ENCODE measurements at places on chromosomes 7 and 10.
A peak's percentile ranks its signal among the peaks of the same experiment; 100 is the strongest.

DNA sequence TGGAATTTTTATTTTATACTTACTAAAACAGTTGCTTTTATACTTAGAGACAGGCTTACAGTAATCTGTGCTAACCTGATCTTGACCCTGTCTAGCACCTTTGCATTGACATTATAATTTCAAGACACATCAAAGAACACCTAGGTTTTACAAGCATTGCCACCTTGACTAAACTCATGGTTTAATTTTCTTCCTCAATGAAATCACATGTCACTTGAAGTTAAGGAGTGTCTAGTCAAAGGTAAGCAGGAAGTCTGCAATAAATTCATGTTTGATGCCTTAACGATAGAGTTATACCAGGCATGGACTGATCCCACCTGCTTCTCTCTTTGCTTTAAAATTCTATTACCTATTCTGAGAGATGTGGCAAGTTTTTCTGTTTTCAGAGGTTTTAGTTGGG is 62.4 kb downstream of the ZNF800 start:
- no peak for DNase-seq

DNA sequence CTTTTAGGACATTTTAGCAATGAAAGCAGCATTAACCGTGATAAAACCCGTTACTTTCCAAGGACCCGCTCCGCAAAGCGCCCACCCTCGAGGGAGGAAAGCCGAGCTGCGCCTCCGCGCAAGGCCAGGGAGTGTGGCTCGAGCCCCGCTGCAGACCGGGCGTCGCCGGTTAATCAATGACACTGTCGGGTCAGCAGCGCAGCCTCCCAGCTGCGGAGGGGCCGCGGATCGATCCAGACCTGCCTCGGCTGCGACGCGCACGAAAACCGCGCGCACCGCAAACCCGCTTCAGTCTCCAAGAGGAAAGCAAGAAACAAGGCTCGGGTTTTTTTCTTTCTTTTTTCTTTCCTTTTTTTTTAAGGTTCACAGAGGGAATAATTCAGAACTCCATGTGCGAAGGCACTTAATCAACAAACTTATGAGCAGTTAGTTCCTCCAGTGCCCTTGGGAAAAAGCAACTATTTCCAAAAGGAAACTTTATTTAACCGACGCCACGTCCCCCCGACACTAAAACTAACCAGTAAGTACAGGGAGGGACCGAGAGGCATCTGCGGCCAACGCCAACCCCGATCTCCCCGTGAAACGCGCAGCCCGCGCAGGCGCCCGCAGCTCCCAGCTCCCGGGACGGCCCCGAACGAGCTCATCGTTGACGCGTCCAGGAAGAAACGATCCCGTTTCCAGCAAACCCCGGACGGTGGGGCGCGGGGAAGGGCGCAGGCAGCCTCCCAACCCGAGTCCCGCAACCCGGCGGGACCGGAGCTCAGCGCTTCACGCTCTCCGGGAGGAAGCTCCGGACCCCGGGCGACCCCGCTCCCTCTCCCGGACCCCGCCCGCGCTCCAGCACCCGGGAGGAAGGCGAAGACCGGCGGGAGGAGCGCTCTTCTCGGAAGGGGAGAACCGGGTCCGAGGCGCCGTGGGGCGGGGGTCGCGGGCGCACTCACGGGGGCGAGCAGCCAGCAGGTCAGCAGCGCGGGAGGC is 598 bp downstream of the VIPR2 start:
- DNase-seq = peak; percentile 14

DNA sequence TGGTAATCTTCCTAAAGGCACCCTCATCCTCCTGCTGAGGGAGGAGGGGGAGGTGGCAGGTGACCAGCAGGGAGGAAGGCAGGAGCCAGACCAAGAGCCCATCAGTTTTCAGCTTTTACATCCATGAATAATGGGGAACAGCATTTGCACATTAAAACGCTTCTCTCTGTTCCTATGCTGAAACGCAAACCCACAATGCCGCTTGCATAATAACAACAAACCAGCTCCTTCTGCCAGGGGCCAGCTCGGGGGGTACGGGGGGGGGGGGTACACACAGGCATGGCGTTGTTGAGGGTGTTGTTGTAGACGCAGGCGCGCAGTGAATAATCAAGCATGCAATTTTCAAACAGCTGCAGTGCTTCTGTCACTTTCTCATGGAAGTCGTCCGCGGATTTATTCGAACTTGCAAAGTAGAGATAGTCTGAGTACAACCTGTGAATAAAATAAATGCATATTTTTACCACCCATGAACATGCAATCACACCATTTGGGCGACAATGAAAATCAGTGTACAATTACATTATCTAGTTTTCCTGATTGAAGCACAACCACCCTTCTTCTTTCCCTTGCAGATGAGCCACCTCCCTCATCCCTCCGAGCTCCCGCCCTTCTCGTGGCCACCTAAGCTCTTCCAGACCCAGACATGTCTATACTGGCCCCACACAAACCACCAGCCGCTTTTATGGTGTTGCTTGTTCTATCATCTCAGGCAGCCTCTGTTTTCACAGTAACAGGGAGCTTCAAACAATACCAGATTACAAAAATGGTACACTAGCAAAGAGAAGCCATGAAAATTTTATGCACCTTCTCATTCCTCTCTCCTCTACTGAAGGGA is 72.2 kb downstream of the CHST15 start:
- no peak for DNase-seq

DNA sequence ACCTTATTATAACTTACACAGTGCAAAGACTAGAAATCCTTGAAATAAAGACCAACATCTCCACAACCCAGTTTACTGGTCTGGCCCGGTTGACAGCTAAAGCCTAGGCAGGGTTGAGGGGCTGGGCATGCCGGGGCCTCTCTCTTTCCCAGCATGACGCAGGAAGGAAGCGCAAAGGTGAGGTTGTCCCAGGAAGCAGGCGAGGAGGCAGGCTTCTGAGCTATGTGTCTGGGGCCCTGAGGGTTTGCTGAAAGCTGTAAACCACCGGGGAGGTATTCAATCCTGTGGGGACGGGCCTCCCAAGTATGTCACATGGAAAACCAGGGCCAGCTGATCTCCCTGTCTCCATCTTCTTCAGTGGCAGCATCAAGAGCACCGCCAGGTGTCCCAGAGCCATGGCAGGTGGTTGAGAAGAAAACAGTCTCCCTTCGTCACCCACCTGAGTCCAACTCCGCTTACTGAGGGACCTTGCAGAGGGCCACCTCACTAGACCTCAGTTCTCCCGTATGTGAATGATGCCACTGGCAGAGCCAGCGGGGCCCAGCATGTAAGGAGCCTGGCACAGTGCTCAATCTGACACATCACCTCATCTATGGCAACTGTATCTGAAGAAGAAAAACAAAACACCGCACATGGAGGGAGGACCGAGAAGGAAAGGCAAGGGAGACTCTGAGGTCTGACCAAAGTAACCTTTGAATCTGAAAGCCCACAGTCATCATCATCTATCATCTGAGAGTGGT is 49.5 kb downstream of the FAM53B start:
- no peak for DNase-seq

DNA sequence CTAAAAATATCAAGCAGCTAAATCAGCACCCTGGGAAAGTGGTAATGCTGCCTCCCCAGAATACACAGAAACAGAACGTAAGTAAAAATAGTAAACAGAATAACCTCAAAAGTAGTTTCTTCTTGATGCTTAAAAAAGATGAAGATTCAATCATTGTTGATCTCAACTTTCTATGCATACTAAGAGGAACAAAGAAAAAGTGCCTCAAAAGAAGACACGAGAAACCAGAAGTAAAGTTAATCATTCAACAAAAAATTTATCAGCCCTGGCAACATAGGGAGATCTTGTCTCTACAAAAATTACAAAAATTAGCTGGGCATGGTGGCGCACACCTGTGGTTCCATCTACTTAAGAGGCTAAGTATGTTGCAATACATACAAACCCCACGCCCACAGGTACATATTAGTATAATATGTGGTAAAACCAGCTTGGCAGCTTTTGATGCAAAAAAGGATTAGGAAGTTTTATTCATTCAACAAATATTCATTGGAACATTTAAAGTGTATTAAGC is 153.7 kb downstream of the NRBF2 start:
- DNase-seq = no peak

DNA sequence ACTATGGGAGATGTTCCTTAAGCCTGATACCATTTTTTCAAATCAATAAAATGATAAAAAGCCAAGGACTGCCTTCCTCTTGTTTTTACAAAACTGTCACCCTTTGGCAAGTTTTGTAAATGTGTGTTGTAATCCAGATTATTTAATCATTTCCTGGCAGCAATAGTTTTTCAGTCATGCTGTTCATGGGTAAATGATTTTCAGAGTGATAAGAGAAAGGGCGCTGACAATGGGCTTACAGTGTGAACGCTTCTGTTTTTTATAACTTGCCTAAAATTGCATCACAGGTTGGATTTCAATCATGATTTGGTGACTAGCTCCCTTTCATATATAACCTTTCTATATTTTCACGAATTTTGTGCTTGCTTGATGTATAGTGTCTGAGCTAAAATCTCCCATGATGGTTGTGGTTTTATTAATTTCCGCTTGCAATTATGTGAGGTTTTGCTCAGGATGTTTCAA is 19.0 kb upstream of the DMBT1 start:
- DNase-seq = no peak

DNA sequence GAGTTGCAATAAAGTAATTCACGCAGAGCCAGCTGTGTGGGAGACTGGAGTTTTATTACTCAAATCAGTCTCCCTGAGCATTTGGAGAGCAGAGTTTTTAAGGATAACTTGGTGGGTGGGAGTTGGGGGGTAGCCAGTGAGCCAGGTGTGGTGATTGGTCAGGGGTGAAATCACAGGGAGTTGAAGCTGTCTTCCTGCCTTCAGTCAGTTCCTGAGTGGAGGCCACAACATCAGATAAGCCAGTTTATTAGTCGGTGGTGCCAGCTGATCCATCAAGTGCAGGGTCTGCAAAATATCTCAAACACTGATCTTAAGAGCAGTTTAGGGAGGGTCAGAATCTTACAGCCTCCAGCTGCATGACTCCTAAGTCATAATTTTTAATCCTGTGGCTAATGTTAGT is 3.3 kb upstream of the CYP51A1 start:
- DNase-seq = no peak

DNA sequence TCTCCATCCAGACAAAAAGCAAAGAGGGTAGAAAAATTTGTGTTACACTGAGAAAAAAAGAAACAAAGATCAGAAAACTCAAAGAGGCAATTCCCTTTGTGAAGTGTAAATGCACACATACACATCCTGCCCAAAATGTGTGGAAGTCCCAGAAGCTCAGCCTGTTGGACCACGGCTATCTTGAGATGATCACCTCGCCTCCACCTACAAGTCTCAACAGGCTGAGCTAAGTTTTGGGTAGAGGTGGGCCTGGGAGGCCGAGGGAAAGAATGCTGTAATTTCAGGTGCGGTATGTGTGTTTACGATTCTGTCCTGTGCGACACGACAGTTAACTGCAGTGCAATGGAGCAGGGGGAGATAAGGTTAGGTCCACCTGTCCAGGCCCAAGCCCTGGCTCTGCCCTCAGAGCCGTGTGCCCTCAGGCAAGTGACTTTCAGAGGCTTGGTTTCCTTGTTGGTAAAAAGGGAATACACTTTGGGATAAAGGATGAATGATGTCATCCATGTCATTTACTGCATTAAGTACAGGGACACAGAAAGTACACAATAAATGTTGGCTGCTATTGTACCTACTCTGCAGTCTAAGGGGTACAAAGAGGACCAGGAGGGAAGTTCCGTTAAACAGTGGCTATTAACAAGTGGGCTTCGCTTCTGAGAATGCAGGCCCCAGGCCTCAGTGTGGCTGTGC is 67.3 kb downstream of the AFAP1L2 start:
- no peak for DNase-seq

GRCh38 chr10:126373972-126374371 is 14.3 kb downstream of the ADAM12 start:
- DNase-seq = no peak

GRCh38 chr10:68406111-68406814 is 814 bp downstream of the RUFY2 start:
- DNase-seq = peak; percentile 45

DNA sequence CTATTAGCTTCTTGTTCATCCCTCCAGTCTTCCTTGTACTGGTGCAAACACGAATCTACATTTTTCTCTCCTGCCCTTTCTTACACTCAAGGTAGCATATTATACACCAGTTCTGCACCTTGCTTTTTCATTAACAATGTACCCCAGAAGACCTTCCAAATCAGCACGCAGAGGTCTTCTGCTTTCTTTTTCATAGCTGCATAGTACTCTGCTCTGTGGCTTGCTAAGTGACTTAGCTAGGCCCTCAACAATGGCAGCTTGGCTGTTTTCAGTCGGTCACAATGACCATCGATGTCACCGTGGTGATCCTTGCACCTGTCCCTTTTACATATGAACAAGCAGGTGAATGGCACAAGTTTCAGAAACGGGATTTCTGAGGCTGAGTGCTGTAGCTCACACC is 5.1 kb upstream of the MAFK start:
- DNase-seq = no peak

DNA sequence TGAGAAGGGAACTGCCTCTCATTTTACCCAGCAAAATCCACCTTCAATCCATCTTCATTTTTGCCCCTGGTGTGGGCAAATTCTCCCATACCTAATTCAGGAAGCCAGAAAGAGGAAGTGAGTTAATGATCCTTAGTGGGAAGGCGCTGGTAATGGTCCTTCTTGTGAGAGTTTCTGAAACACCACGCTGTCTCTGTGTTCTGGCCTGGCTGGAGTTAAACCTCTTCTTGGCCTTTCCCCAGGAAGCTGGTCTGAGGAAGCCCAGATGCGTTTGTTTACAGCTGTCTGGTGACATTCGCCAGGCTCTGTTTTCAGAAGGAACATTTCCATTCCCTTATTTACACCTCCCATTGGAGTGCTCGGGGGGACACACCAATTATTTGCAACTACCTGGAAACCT is 24.3 kb downstream of the HTRA1 start:
- DNase-seq = no peak

- no peak for DNase-seq
These were observed 591.6 kb upstream of the KCND2 start for GRCh38 chr7:119681336-119681735.

DNA sequence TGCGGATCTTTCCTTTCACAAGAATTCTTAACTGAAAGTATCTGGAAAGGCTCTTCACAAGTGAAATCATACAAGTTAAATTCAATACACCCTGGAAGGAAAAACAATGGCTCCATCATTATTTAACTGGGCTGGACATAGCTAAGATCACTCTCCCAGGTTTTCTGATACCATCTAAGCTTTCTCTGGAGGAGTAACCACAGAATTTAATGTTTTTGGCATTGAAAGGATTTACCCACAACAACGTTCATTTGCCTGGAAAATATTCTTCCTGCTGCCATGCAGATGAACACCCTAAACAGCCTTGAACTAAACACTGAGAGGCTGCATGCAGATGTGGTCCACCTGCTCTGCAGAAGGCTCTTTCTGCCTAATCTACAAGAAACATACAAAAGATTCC is 4.3 kb downstream of the NEBL start:
- DNase-seq = no peak

DNA sequence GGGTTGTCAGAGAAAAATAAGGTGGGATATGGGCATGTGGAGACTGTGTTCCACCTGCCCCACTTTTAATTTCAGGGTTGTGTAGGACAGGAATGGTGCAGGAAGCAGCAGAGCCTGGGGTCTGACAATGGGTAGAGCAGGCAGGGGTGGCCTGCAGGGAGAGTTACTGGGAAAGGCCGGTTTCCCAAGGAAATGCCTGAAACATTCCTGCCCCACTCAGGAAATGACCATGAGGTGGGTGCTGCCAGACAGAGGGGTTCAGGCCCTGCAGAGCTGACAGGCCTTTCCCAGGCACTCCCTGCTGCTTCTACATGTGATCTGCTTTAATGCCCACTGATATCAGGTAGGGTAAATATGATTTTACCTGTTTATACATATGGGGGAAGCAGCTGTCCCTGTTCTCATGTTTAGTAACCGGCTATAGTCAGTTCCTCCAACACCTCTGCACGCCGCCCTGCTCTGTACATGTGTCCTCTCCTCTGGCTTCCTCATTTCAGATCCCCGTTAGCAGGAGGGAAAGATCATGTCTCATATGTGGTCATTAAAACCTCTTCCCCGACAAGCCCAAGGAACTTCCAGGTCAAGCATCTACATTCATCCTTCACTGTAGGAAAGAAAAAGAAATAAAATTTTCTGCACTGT is 118.6 kb upstream of the PRSS58 start:
- DNase-seq = no peak

All from stimulated activated CD8-positive, alpha-beta memory T cell treated with anti-CD3 and anti-CD28 coated beads, Interleukin-2, amount 100 ng/mL, for 48 hours (primary cell).